Activated naive CD4-positive, alpha-beta T cell treated with anti-CD3 and anti-CD28 coated beads, Interleukin-2, amount 50 U/mL, for 16 hours (primary cell): ENCODE measurements at places on chromosomes 5 and 9.
A peak's percentile ranks its signal among the peaks of the same experiment; 100 is the strongest.

GRCh38 chr5:91266184-91266705 lies 116.9 kb downstream of the ARRDC3 start:
- DNase-seq: no peak

- DNase-seq: peak; percentile 55
Observed at GRCh38 chr9:120845255-120845654, 2.5 kb upstream of the PSMD5 start.

DNA sequence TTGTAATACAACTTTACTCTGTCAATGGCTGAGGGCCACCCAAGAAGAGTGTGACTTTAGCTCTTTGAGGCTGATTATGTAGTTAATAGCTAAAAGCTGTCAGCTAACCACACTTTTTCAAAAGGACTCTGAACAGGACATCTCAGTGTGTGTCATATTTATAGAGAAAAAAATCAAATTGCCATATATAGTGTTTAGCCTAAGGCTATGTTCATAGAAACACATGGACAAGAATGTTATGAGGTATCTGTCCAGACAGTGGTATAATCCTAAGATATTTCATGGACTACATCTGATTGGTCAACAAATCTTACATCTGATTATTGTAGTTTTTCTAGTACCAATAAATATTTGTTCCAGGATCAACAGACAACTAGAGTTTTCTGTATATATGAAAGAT lies 42.1 kb upstream of the CDH18 start:
- no peak for DNase-seq

GRCh38 chr5:130514984-130515690 lies 610.9 kb downstream of the CHSY3 start:
- no peak for DNase-seq

DNA sequence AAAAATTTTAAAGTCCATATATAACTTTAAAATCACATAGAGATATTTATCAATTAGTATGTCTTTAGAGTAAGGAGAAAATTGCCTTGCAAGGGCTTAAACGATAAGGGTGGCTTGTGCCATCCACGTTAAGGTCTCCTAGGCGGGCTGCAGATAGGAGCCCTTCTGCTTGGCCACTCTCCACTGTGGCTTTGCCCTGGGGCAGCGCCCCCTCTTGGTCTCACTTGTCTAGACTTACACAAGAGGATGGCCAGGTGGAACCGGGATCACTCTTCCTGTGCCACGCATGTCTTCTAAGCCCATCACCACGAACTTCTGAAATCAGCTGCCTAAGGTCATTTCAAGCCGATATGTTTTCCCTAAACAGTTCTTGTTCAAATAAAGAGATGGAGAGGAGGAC lies 2.9 kb downstream of the FPGS start:
- no peak for DNase-seq

DNA sequence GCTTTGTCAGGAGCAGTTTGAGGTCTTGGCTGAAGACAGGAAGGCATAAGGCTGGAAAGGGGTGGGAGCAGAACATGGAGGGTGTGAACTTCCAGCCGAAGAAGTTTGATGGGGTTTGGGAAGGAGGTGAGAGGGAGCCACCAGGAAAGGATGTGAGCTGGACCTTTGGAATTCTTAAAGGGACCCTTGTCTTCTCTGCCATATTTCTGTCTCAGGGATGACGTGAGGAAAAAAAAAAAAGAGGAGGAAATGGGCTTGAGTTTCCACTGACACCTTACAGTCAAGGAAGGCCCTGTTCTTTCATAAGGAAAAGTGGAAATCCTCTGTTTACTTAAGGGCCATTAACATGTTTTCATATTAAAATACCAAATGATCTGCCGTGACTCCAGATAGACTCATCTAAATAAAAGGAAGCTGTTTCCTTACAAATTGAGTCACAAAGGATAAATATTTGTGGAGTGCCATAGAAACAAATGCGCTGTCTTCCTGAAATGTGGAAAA lies 132.1 kb downstream of the PALM2AKAP2 start:
- DNase-seq: no peak

DNA sequence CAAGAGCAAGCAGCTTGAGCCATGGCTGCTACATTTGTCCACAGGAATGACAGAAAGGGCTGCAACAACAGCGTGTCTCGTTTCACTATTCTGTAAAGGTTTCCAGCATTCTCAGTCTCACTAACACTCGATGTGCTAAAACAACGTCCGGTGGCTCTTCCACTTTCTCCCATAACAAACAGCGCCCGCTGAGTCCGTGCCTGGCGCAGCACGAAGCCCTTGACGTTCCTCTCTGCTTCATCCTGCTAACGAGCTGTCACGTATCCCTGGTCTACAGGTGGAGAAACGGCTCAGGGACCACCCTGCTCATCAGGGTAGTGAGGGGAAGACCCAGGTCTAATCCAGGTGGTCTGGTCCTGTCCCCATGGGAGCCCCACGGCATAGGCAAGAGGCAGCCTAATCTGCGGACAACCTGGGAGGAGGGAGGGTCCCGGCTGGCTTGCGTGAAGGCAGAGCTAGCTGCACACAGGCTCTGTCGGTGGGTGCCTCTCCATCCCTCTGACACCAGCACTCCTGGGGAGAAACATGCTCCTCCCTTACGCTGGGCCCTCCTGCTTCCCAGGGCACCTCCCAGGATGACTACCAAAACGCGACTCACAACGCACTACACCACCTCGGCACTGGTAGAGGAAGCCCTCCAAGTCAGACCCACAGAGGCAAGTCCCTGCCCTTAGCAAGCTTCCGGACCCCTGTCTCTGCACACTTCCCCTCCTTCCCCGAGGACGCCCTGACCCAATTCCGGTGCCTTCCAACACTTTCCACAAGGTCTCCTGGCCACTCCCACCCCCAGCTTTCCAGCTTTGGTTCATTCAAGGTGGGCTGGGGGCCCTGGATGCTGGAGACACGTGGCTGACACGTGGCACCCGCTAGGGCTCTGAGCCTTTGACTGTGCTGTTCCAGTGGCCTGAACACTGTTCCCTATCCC lies 43.3 kb downstream of the VAV2 start:
- DNase-seq: no peak

GRCh38 chr9:128142596-128142995 lies 6.7 kb upstream of the LCN2 start:
- no peak for DNase-seq

DNA sequence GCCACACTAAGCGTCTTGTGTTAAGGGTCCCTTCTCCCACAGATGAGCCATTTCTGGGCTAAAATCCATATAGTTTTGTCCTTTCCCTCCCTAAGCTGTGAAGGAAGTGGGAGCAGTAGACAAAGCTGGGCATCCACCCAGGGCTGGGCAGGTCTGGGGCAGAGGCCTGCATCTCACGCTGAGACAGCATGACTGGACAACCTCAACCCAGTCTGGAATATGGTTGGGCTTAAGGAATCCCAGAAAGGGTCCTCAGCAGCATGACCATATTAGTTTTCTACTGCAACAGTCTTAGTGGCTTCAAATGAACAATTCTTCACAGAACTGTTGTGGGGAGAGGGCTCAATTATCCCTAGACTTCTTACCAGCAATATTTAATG lies 173.8 kb downstream of the AUH start:
- DNase-seq: no peak

DNA sequence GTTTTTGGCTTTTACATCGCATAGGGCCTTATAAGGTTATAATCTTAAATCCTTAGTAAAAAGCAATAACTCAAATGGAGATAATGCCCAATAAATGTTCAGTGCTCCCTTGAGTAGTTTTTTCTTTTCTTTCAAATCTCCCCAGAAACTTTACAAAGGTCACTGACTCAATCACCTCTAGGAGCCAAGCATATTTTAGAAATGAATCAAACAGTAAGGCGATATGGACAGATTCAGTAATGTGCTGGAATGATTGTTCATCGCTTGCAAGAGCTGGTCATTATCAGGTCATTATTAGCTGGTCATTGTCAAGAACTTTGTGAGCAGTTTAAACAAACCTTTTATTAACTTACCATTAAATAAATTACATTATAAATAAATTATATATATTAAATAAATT lies 130.4 kb upstream of the SLIT3 start:
- DNase-seq: no peak

DNA sequence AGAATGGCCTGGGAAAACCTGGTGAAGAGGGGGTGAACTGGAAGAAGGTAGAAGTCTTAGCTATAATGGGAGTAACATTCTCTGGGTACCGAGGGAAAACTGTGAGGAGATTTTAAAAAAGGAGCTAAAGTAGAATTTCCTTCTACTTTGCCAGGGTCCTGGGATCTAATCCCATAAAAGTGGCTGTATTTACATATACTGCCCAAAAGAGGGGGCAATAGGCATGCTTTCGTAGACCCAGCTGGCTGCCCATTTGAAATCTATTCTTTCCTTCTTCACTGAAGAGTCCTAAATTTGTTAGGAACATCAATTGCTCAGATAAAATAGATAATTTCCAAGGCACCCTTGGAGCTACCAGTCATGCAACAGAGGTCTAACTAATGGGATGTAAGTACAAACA lies 159.2 kb downstream of the CDC42SE2 start:
- DNase-seq: no peak
